Heart right ventricle (tissue), 16 donors: ENCODE measurements at places on chromosomes 7 and 10.
A peak's percentile ranks its signal among the peaks of the same experiment; 100 is the strongest.

- DNase-seq: no peak
Observed at GRCh38 chr10:51272555-51272954, 198.3 kb downstream of the PRKG1 start.

DNA sequence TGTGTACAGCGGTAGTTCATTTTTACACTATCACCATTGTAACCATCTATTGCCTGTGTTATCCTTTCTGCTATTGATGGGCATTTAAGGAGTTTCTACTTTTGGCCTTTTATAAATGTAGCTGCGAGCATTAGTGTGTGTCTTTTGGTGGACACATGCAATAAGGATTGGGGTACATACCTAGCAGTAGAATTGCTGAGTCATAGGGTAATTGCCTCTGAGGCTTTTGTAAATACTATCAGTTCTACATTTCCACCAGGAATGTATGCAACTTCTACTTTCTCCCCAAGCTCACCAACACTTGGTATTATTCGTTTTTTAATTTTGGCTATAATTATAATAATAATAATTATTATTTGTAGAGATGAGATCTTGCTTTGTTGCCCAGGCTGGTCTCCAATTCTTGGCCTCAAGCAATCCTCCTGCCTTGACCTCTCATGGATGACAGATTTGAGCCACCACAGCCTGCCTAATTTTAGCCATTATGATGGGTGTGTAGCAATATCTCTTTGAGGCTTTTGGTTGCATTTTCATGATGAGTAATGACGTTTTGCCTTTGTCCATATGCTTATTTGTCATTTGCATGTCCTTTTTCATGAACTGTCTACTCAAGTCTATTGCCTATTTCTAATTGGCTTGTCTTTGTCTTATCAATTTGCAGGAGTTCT lies 277.0 kb downstream of the ACTR3B start:
- no peak for DNase-seq

DNA sequence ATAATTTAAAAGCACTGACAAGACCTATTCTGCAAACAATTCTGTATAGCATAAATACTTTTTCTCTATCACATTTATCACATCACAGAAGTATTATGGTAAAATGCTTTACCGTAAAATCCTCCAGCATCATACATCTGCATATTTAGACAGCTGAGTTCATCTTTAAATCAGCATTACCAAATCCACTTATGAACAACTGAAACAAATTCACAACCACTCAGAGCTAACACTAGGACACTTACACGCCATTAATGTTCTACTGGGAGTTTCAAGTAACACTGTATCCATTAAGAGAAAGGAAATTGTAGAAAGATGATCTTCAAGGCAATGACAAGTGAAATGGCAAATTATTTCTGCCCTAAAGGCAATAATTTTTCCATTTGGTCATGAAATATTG lies 105.7 kb upstream of the DKK1 start:
- no peak for DNase-seq

GRCh38 chr10:117164592-117165537 lies 26.8 kb upstream of the VAX1 start:
- no peak for DNase-seq

DNA sequence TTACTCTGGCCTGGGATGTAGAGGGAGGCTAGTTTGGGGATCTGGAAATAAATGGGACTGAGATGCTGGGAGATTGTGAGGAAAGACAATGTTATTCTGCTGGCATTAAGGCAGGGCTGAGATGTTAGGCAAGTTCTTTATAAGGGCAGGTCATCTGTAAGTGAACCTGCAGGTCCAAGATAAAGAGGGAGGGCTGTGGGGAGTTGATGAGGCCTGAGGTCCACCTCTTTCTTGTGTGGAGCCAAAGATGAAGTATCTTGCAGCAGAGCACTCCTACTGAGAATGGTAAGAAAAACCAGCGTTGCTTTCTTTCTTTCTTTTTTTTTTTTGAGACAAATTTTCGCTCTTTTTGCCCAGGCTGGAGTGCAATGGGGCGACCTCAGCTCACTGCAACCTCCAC lies 19.1 kb downstream of the CYCS start:
- DNase-seq: no peak

GRCh38 chr7:45328403-45328981 lies 170.9 kb downstream of the RAMP3 start:
- DNase-seq: peak; percentile 35

- no peak for DNase-seq
Observed at GRCh38 chr7:44574287-44574872, 672 bp upstream of the DDX56 start.

DNA sequence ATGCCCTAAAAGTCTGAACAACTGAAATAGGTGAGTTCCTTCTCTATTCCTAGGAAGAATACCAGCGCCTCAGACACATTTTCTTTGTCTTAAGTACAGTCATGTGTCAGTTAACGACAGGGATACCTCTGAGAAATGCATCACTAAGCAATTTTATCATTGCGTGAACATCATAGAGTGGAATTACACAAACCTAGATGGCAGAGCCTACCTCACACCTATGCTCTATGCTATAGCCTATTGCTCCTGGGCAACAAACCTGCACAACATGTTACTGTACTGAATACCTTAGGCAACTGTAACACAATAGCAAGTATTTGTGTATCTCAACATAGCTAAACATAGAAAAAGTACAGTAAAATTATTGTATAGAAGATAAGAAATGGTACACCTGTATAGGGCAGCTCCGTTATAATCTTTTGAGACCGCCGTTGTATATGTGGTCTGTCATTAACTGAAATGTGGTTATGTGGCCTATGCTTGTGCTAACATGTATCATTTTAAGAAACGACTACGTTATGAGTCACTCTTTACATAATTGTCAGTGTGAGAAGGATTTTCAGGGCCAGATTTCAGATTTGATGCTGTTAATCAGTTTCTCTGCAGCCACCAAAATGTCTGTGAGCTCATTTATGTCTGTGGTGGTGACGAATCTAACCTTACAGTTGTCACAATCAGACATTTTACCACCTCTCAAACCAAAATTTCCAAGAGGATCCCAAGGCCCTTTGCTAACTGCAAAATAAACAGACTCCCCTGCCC lies 66.1 kb upstream of the STK17A start:
- DNase-seq: no peak

- no peak for DNase-seq
Observed at GRCh38 chr7:55071411-55072175, 52.8 kb downstream of the EGFR start.

DNA sequence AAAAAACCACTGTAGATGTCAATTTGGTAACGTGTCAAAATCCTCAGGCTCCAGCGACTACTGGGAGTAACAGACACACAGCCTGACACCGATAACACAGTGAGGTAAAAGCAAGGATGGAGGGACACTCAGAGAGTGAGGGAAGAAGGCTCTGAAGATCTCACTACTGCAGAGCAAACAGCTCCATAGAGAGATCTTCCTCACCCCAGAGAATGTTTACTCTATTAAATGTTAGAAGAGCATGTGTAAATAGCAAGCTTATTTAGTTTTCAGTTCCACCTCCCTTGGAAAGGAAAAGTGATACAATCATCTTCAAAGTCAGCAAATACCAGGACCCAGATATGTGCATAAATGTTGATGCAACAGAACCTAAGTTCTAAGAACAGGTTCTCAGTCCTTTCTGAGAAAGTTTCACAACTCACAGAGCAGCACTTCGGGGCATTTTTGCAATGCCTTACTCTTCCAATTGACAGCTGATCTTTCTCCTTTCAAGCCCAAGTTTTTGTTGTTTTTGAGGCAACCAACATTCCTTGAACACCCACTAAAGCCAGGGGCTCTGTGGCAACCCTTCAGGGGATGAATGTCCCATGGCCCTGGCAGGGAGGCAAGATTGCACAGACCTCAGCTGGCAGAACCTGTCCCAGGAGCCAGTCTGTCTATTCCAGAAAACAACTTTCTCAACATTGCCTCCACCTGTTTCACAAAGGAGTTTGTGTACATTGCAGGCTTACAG lies 177.4 kb downstream of the SFMBT2 start:
- no peak for DNase-seq

DNA sequence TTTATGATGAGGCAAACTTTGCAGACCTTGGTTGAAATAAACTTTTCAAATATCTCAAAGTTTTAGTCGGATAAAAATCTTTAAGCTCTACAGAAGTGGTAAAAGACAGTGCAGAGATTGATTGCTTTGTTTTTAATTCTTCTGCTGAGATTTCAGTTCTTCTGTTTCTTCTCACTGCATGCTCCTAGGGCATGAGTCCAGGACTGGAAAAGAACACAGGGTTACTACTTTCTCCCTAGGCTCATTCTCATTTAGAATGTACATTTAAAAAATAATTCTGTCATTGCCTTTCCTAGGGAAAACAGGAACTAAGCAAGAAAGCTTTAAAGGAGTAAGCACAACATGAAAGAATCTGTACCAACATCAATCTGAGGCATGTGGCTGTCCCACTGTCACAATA lies 256.7 kb upstream of the DGKB start:
- DNase-seq: no peak

- DNase-seq: no peak
Observed at GRCh38 chr10:131896403-131896802, 4.4 kb upstream of the PPP2R2D start.

GRCh38 chr10:48271047-48271730 lies 3.3 kb downstream of the FRMPD2 start:
- no peak for DNase-seq

DNA sequence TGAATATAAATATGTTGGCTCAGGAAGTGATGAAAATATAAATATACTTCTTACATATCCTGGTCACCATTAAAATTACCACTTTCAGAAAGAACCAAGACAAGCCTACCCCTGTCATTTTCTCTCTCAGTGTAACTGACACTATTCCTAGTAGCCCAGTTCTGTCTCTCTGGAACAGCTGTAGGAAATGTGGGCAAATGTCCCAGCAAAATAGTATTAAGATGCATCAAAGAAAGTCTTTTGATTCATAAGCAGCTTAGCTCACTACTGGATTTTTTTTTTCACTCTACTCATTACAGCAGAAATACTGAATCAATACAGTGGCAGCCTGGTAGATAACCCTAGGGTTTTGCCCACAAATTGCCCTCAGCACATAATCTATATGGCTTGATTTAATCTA lies 290.9 kb downstream of the DNAJB9 start:
- DNase-seq: no peak

DNA sequence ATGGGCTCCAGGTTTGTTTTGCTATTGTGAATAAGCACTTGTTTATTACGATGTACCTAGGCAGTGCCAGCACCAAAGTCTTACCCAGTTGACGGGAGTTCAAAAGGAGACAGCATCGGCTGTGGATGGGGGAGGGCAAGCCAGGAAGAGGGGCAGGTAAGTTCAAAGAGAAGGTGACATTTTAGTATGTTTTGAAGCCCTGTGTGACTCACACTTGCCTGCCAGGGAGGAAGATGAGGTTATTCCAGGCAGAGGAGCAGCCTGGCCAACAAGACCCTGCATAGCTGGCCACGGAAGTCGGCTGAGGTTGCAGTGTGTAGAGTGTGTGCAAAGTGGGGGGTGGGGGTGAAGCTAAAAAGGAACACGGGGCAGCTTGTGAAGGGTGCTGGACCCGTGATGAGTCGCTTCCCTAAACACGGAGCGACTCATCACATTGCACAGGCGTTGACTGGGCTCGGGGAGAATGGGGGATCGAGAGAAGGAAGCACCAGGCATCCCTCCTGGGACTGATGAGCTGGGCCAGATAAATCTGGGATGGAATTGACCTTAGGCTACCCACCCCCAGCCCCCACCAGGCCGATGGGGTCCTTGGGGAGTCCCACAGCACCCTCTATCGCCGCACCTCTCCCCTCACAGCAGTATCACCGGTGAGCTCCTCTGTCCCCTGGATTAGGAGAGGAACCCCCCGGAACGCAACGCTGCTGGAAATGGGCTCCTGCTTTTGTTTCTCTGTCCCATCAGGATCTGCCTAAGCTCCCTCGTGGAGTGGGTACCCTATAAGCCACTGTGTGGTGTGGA lies 97.9 kb upstream of the IKZF1 start:
- DNase-seq: no peak

DNA sequence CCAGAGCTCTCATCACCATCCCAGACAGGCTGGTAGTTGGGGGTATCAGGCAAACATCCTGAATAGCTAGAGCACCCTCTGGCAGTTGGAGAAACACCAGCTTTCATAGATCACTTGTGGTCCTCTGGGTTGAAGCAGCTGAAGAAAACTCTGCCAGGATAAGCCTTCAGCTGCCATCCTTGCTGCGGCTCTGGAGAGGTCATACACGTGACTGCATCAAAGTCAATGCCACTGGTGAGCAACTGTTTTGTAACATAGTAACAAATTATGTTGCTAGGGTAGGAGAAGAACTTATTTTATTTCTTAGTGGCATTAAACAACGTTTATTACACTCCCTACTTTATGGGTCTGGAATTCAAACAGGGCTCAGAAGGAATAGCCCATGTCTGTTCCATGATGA lies 19.2 kb upstream of the PANK1 start:
- no peak for DNase-seq

DNA sequence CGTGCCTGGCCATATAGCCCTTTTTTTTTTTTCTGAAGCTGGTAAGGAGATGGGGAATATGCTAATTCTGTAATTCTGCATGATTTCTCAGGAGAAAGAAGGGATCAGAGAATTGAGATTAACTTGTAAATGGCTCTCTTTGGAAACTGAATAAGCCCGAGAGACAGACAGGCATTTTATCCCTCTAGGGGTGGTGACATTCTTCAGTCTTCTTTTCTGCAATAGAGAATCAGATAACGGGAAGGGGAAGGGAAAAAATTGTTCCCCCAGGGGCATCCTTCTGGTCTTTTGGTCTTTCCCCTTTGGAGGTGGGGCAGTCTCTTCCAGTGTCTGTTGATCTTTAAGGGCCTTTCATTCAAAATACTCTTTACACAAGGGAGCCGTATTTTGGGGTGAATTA lies 34.2 kb downstream of the HK1 start:
- DNase-seq: no peak

- no peak for DNase-seq
Observed at GRCh38 chr10:11013836-11014235, 3.8 kb upstream of the CELF2 start.

DNA sequence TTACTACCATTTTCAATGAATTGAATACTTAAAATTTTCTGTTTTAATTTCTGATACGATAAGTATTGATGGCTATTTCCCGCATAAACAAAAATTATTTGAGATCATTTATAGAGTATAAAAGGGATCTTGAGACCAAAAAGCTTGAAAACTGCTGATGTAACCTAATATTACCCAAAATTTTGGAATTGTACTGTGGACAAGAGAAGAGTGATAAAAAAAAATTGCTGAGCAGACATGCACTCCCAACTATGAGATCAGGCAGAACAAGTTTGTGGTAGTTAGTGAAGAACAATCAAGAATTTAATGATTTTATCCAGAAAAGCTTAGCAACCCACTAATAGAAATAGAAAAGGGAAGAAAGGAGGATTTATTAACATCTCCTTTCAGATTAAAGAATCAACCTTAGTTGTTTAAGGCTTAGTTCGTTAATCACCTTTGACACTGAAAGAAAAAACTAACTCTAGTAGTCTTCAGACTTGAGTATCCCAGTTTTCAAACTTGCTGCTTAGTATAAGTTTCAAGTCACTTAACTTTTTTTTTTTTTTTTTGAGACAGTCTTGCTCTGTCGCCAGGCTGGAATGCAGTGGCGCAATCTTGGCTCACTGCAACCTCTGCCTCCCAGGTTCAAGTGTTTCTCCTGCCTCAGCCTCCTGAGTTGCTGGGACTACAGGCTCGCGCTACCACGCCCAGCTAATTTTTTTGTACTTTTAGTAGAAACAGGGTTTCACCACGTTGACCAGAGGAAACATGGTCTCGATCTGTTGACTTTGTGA lies 50.6 kb upstream of the ZC3HAV1 start:
- no peak for DNase-seq
